ENCODE measurements at places on chromosomes 2 and 18.

- DNase-seq, result no peak
These were observed 257.2 kb upstream of the RGPD4 start for GRCh38 chr2:107569496-107569895.

GRCh38 chr18:24795129-24795528 is 334.7 kb downstream of the HRH4 start:
- no peak for DNase-seq

DNA sequence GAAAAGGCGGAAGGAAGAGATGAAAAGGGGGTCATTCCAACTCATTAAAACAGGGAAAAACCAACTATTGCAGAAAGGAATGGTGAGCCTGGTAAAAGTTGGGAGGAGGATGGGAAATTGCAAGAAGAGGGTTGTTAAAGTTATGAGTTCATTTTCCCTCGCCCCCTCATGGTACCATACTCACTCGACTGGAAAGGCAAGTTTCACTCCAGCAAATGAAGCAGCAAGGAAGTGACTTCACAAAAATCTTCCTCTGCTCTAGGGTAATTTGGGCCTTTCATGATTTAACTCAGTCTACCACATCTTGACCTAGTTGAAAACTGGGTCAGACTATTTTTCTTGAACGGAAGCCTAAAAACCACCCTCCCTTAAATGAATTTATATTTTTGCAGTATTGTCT is 22.8 kb upstream of the DAW1 start:
- no peak for DNase-seq

GRCh38 chr18:28045880-28046279 is 131.1 kb downstream of the CDH2 start:
- DNase-seq, result no peak

GRCh38 chr2:136375017-136375901 is 257.3 kb upstream of the CXCR4 start:
- DNase-seq, result no peak

- no peak for DNase-seq
These were observed 557 bp upstream of the E2F6 start for GRCh38 chr2:11466307-11467128.

DNA sequence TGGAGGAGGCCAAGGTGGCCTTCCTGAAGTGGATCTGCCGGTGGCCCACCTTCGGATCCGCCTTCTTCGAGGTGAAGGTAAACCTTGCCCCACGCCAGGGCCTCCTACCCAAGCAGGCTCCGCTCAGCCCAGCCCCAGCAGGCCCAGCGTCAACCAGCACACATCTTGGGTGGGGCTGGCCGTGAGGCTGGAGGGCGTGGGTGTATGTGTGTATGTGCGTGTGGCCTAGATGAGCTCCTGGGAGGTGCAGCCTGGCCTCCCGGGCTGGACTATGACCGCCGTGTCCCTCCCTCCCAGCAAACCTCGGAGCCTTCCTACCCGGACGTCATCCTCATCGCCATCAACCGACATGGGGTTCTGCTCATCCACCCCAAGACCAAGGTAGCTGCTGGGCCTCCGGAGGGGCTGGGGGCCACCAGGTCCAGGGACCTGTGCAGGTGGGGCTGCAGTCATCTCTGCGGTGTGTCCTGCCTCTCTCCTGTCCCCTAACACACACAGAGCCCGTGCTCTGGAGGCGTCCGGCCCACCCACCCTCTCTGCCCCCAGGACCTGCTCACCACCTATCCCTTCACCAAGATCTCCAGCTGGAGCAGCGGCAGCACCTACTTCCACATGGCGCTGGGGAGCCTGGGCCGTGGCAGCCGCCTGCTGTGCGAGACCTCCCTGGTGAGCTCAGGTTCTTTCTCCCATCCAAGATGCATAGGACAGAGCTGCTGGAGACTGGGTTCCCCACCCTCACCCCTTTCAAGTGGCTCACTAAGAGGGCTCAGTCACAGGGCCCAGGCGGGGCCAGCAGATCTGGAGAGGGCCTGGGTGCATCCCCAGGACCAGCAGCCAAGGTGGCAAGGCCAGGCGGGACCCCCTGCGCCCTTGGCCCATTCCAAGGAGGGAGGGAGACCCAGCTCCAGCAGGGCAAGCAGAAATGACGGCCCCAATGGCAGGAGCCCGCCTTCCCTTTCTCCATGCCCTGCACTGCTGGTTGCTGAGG is 9.4 kb upstream of the GPR17 start:
- DNase-seq, result no peak

GRCh38 chr2:71861186-71862160 is 286.2 kb downstream of the CYP26B1 start:
- no peak for DNase-seq

DNA sequence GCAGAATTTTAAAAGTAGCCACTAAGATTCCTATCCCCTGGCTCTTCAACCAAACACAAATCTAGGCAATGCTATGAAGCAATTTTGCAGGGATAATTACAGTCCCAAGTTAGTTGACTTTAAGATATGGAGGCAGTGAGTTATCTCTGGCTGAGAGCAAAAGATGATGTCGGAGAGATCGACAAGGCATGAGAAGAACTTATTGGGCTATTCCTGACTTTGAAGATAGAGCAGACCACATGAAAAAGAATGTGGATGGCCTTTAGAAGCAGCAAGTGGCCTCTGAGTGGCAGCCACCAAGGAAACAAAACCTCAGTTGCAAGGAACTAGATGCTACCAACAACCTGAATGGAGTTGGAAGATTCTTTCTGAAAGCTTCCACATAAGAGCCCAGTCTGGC is 58.2 kb upstream of the PPM1B start:
- no peak for DNase-seq

- no peak for DNase-seq
These were observed 44.6 kb downstream of the SCN7A start for GRCh38 chr2:166449439-166449838.

GRCh38 chr18:13371689-13372418 is 153.3 kb downstream of the LDLRAD4 start:
- DNase-seq, result no peak

- no peak for DNase-seq
These were observed 73.2 kb downstream of the PLA2R1 start for GRCh38 chr2:159989249-159989648.

GRCh38 chr2:182043861-182044260 is 58.2 kb downstream of the PPP1R1C start:
- DNase-seq, result no peak

DNA sequence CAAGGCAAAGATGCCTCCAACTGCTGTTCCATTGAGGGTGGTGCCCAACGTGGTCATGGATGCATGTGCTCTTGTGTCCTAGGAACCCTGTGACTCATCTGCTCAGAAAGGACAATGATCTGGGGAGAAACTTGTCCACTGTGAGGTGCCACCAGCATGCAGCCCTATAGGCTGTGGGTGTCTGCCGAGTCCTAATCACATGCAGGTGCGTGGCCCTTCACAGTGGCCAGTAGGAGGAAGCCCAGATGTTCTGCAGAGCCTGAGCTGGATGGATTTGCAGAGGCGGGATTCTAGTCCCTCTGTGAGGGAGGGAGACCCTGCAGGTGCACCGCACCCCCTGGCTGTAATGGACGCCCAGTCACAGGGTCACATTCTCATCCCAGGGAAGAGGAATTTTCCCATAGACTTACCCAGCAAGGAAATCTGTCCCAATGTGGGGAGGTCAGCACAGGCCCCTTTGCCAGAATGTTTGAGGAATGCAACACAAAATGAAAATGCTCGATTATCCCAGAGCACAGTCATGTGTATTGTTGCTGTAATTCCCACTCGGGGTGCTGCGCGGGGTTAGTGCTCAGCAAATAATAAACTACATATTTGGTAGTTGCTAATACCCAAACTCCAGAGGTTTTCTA is 13.9 kb downstream of the GDF7 start:
- DNase-seq, result no peak

- DNase-seq, result no peak
These were observed 126.0 kb upstream of the MSH6 start for GRCh38 chr2:47656715-47657600.

- DNase-seq, result no peak
These were observed 51.4 kb downstream of the OSBPL1A start for GRCh38 chr18:24346254-24346653.

DNA sequence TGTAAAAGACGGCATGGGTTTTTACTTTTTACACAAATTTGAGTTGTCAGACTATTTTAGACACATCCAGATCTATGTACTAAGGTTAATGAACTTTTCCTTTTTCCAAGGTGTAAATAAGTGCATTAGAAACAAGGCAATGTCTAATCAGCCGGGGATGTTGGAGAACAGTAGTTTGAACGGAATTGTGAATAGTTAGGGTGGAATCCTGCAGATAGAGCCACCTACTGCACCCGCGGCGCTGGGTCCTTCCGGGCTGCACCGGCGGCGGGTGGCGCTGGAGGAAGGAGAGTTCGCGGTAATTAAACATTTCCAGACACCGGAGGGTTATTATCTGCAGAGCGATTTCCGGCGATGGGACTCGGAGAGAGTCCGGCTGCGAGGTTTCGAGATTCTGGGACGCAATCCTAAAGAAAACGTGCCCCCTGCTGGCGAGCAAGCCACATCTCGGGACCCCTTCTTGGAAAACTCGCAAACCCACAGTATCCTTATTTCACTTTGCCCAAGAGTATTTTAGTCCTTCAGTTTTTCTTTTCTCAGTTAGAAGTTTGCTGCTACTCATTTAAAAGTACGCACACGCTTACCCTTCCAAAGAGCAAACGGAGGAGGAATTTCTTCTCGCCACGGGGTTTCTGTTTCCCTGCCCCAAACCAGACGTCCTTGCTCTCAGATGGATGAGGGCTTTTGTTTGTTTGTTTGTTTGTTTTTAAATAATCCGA is 4.5 kb upstream of the OSR1 start:
- DNase-seq, result no peak

DNA sequence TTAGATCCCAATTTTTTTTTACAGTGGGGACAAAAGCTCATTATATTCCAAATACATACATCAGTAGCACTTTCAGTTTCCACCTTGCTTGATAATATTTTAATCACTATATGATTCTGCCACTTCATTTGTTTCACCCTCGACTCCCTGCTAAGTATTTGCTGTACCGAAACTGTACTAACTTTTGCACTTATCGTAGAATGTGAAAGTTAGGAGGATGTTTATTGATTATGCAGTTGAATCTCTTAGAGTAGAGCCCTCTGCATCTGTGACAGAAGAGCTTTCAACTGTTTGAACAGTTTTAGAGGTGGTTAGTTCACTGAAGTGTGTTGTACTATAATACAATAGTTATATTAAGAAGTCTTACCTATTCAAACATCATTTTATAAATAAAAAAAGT is 20.8 kb downstream of the NCOA1 start:
- DNase-seq, result no peak

GRCh38 chr18:28823506-28824182 is 646.7 kb upstream of the CDH2 start:
- DNase-seq, result no peak

DNA sequence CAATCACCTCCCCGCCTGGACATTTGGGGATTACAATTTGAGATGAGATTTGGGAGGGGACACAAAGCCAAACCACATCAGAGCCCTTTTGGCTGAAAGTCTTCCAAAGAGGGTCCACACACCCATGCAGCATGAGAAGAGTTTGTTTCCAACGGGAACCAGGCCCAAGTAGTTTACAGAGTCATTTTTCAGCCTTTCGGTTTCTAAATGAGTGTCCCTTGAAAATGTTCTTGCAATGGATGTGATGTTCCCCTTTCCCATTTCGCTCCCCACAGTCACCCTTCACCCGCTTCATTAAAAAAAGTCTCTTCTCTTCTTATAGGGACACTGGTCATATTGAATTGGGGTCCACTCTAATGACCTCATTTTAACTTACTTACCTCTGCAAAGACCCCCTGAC is 157.4 kb downstream of the ARL4C start:
- DNase-seq, result no peak

- DNase-seq, result no peak
These were observed 77.0 kb downstream of the COX7A2L start for GRCh38 chr2:42284019-42284418.

DNA sequence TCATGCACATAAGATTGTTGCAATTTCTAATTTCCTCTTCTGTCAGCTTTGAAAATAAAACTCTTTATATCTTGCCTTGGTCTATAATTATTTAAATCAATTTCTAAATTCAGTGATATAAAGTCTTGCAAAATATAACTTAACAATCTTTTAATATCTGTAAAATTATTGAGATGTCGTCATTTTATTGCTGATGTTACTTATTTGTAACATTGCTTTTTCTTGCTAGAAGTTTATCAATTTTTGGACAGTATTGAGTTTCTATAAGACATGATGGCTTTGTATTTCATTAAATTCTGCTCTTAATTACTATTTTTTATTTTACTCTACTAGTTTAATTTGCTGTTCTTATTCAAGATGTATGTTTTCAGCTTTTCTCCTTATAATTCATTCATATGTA is 1036.5 kb downstream of the TMEM182 start:
- no peak for DNase-seq

- no peak for DNase-seq
These were observed 25.9 kb downstream of the CD8A start for GRCh38 chr2:86764661-86765309.

- no peak for DNase-seq
These were observed 8.9 kb upstream of the FAP start for GRCh38 chr2:162252153-162252552.

DNA sequence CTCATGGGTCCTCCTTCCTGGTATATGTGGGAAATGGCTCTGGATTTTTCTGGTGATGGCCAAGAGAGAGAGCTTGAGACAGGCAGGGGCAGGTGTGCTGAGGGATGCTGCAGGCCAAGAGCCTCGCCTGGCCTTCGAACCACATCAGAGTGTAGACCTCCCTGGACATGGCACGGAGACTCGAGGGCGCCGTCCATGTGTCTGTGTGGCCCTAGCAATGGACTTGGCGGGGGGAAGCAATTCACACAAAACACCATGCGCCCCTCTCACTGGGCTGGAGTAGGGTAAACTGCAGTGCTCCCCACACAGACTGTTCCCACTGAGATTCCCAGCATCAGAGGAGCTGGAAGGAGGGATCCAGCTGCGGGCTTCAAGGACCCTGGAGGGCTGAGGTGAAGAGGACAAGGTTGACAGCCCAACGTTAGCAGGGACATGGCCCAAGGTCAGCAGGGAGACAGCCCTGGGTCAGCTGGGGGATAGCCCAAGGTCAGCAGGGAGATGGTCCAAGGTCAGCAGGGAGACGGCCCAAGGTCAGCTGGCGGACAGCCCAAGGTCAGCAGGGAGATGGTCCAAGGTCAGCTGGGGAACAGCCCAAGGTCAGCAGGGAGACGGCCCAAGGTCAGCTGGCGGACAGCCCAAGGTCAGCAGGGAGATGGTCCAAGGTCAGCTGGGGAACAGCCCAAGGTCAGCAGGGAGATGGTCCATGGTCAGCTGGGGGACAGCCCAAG is 75.4 kb upstream of the HDAC4 start:
- no peak for DNase-seq

- DNase-seq, result no peak
These were observed 4.4 kb upstream of the METTL21A start for GRCh38 chr2:207629553-207629952.

DNA sequence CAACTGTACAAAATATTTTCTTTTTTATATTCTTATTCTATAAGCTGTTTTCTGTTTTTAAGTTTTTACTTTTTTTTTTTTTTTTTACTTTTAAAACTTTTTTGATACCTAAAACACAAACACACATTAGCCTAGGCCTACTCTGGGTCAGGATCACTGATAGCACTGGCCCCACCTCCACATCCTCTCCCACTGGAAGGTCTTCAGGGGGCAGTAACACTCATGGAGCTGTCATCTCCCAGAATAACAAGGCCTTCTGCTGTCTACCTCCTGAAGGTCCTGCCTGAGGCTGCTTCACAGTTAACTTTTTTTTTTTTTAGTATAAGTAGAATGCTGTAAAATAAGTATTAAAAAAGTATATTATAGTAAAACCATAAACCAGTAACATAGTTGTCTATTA is 415.1 kb downstream of the PTPRM start:
- no peak for DNase-seq

Measured in thoracic aorta (tissue), 2 donors.